ENCODE measurements at places on chromosomes 12 and 14.

- no peak for ATAC-seq
These were observed 49.5 kb downstream of the GPR137C start for GRCh38 chr14:52602131-52602530.

DNA sequence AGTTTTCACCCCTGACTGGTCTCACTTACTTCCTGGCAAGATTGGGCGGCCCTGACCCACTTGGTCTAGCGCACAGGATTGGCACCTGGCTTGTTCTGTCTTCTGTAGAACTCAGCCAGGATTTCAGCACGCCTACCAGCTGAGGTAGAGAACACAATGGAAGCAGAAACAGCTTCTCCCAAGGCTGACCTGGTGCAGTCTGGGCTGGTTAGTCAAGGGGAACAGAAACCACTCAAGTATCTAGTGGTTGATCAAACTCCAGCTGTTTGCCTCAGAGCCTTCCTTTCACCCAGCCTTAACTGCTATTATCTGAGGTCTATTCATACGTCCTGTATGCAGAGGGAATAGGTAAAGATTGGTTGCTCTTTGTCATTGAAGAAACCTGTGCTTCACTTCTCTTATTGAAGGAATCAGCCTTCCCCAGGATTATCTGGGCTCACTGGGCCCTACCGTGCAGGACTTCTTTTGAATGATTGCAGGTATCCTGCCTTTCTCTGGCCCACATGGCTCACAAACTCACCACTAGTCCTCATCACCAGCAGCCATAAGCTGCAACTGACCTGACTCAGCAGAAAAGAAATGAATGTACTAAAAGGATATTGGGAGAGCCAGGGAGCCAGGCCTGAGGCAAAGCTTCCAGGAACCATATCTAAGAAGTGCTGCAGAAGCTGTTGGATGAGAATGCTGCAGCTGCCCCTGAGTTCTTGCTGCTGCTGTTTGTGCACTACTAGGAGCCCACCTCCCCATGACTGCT is 2.5 kb upstream of the PLEKHD1 start:
- no peak for ATAC-seq

GRCh38 chr14:105748204-105748578 is 221.8 kb downstream of the TMEM121 start:
- peak; percentile 58 for ATAC-seq

DNA sequence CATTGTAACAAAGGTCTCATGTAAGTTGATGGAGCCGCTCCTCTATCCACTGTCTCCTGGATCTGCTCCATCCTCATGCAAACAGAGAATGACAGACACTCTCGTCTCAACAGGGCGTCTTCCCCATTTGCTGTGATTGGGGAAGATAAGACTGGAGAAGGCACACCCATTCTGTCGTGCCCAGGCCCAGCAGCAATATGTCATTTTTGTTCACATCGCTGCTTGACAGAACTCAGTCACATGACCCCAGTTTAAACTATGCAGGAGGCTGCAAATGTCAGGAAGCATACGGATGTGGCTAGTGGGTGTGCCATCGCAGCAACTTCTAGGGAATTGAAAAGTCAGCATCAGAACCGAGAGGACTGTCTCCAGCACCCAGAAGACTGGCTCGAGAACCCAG is 290.5 kb downstream of the TMEM132D start:
- ATAC-seq, result no peak

GRCh38 chr12:24803430-24804245 is 145.3 kb downstream of the BCAT1 start:
- ATAC-seq, result no peak

DNA sequence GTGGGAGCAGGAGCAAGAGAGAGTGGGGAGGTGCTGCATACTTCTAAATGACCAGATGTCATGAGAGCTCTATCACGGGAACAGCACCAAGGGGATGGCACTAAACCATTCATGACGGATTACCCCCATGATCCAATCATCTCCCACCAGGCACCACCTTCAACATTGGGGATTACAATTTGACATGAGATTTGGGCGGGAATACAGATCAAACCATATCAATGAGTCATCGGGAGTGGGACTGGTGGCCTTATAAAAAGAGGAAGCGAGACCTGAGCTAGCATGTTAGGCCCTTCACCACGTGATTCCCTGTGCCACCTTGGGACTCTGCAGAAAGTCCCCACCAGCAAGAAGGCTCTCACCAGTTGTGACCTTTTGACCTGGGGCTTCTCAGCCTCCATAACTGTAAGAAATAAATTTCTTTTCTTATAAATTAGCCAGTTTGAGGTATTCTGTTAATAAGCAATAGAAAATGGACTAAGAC is 28.7 kb downstream of the COX8C start:
- ATAC-seq, result no peak

GRCh38 chr12:113285679-113286610 is 49.0 kb downstream of the SLC8B1 start:
- peak; percentile 27 for ATAC-seq

DNA sequence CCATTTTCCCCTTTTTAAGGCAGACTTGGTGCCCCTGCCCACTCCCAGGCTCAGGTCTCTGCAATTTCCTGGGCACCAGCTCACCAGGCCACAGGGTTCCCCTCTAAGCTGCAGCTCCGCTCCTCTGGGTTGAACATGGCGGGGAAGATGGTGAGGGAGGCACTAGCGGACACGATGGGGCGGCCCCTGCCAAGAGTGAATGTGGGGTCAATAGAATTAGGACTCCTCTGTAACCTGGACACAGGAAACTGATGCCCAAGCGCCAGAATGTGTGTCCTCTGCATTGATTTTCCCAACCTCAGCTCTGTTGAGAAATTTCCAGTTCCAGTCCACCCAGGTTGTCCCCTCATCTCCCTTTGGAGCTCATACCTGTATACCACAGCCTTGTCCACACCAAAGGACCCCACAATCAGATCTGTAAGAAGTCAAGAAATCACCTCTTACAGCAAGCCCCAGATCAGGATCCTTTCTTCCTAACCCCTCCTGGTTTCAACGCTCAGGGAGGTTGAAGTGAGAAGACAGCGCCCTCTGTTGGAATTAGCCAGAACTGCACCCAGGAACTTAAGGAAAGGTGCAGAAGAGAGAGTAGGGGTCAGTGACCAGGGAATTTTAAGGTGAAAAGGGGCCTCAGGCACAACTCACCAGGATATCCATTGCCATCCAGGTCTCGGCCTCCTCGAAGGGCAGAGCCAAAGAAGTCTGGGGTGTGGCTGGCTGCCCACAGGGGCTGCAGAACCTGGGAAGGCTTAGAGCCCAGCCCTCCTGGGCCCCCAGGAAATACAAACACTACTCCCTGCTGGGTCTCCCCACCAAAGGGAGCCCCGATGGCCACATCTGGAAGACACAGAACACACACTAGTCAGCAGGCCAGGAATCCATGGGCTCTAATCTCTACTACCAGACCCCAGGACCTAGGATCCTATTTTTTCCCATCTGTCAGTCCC is 14.7 kb downstream of the ITGA5 start:
- ATAC-seq, result no peak

GRCh38 chr12:13007496-13008233 is 7.6 kb upstream of the HEBP1 start:
- ATAC-seq, result no peak

DNA sequence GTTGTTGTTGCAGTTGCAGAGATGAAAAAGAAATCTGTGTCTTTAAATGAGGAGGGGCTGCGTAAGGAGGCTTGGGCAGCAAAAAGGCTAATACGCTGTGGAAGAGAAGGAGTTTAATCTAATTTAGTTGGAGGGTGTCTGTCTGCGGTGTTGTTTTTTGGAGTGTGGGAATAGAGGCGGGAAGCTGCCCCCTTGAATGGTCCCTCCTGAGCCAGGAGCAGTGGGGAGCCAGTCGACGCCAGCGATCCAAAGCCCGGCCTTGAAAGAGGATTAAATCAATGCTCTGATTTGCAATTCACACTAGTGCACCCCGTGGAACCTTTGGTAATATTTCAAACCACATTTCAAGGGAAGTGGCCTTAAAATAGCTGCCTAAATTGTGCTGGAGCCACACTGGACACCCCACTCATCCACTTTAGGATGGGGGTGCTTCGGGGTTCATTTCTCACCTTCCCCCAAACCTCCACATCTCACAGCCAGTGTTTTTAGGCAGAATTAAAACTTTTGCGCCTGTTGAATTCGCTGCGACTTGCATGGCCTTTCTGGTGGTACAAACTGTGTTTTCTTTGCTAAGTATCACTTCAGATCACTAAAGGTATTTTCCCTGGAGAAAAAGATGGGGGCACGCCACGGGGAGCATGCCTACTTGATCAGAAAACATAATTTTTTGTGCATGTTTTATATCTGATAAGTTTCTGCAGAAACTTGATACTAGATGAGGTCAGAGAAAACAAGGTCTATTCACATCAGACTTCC is 4.1 kb upstream of the FZD10 start:
- no peak for ATAC-seq

GRCh38 chr12:3704512-3705353 is 48.2 kb downstream of the CRACR2A start:
- peak; percentile 41 for ATAC-seq

DNA sequence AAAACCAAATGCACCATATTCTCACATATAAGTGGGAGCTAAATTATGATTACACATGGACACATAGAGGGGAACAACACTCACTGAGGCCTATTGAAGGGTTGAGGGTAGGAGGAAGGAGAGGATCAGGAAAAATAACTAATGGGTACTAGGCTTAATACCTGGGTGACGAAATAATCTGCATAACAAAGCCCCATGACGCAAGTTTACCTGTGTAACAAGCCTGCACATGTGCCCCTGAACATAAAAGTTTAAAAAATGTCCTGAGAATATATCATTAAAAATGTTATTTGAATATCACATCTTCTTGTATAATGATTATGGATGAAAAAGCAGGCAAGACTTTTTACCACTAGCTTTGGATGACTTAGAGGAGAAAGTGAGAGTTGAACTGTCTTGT is 138.0 kb upstream of the NOVA1 start:
- ATAC-seq, result no peak

DNA sequence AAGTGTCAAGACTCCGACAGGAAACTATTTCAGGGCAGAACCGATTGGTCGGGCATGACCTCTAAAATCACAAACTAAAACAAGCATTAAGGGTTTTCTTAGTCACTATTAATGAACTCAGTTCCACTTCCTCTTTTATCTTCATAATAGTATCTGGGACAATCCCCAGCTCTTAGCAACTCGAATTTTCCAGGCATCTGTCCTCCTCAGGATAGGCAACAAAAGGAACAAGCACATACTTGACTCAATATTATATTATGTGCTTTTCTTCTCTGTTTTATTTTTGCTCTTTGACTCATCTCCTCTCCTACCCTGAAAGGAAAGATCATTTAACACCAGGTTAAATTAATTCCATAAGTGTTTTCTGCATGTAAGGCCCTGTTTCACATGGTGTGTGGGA is 638.3 kb upstream of the TBX3 start:
- ATAC-seq, result no peak

GRCh38 chr12:123264642-123265041 is 7.0 kb downstream of the CDK2AP1 start:
- no peak for ATAC-seq

- no peak for ATAC-seq
These were observed 11.7 kb upstream of the ANKLE2 start for GRCh38 chr12:132773077-132773955.

GRCh38 chr12:10551375-10551774 is 45.7 kb downstream of the EIF2S3B start:
- ATAC-seq, result no peak

DNA sequence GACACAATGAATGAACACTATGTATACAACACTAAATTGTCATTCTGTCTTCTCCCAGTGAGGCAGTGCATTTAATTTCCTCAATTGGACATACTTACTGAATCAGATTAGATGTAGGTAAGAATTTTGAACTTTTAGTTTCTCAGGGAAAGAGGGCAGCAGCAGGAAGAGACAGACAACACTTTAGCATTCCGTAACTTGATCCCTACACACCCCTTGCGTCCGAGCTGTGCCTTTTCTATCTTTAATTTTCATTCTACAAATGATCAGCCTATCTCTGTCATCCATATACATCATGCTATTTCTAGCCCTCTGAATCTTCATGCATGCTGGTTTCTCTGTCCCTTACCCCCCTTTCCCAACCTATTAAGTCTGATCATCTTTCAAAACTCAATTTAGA is 358.0 kb upstream of the RPL10L start:
- ATAC-seq, result no peak

GRCh38 chr12:109222496-109222895 is 86.6 kb downstream of the FOXN4 start:
- no peak for ATAC-seq

GRCh38 chr14:91335191-91336092 is 82.2 kb downstream of the CCDC88C start:
- no peak for ATAC-seq

GRCh38 chr12:7806863-7807487 is 17.8 kb downstream of the NANOG start:
- ATAC-seq, result peak; percentile 43

GRCh38 chr12:124939421-124940142 is 25.1 kb upstream of the UBC start:
- peak; percentile 84 for ATAC-seq

GRCh38 chr12:124442772-124443445 is 124.5 kb downstream of the NCOR2 start:
- peak; percentile 46 for ATAC-seq

DNA sequence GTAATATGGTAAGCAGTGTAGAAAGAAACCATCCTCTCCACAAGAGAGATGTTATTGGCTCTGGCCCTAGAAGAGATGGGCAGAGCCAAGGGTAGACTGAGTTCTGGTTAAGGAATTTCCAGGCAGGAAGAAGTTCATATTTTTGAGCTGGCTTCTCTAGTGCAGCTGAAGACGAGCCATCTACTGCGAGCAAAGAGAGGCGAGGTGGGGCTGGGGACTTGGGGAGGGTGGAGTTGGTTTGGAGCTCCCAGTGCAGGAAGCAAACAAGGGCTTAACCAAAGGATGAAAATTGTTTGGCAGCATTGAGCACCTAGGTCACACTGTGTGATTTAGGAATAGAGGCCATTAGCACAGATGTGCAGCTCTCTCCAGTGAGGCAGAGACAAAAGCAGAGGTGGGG is 239.6 kb downstream of the ZFP36L1 start:
- peak; percentile 46 for ATAC-seq

DNA sequence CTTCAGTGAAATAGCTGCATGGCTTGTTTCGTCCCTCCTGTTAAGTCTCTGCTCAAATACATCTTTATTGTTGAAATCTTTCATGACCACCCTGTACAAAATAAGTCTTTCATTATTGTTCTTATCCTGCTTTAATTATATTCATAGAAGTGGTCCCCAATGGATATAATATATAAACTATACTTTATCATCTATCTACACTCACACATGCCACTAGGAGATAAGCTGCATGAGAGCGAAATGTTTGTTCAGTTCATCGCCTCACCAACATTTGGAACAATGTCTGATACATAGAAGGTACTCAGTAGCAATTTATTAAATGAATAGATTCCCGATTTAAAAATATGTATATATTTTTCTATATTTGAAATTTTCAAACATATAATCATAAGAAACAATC is 254.0 kb upstream of the ATXN7L3B start:
- ATAC-seq, result no peak

Data from gastroesophageal sphincter (tissue), 4 donors.